ENCODE measurements at places on chromosomes 7 and 10.

GRCh38 chr10:33732161-33732680, 397.8 kb upstream of the NRP1 start:
- no peak for DNase-seq

DNA sequence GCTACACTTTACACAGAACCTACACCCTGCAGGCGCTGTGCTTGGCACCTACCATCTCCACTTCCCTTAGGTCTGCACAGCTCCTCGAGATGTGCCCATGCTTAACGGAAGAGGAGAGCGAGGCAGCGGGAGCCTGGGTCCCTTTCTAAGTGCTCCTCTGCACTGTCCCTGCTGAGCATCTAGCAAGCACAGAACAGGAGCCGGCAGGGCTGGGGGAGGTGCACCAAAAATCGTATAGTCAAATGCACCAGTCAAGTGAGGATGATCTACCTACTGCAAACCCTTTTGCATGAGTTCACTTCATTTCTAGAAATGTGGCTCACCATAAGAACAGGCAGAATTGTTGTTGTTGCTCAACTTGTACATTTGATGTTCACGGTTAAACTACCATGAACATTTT, 267.7 kb downstream of the TNS3 start:
- DNase-seq: no peak

- DNase-seq: peak; percentile 22
Measured at GRCh38 chr10:100998183-100998990, 1.2 kb upstream of the LZTS2 start.

- DNase-seq: no peak
Measured at GRCh38 chr10:13945390-13946208, 358.8 kb downstream of the PRPF18 start.

DNA sequence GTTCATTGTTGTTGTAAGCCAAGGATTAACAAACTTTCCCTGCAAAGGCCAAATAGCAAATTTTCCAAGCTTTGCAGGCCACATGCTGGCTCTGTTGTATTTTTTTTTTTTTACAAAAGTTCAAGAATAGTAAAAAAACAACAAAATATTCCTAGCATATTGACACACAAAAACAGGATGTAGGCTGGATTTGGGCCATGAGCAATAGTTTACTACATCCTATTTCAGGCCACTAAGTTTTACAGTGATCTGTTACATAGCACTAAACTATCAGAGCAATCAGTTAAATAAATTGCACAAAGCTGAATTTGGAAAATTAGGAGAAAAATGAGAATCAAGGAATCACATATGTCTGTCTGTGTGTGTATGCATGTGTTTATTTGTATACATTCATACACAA, 491.8 kb upstream of the GHITM start:
- no peak for DNase-seq

- DNase-seq: no peak
Measured at GRCh38 chr7:155377071-155377837, 79.6 kb downstream of the INSIG1 start.

- no peak for DNase-seq
Measured at GRCh38 chr10:119452396-119452795, 90.1 kb downstream of the RGS10 start.

DNA sequence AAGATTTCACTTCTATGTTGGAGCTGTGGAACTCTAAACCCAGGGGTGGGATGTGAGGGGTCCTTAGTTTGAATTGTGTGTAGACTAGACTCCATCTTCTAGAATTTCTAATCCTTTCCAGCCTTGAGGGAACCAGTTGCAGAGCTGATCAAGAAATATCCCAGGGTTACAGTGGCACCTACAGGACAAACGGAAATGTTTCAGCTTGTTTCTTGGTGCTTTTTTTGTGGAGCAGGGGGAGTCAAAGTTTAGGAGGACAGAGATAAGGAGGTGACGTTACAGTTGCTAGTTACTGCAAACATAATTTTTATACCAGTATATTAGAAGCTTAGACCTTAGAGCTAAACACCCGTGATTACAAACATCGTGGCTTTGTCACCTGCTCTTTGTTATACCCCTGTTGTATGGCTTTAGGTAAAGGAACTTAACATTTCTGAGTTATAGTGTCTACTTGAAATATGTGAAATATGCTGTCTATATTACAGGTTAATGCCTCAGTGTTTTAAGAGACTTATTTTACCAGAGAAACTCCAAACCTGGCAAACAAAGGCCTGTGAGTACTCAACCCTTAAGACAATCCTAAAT, 84.5 kb upstream of the DYNC1I1 start:
- DNase-seq: no peak

- DNase-seq: no peak
Measured at GRCh38 chr10:68559841-68560185, 324 bp upstream of the TET1 start.

GRCh38 chr7:27551803-27552400, 110.8 kb downstream of the HIBADH start:
- DNase-seq: no peak

DNA sequence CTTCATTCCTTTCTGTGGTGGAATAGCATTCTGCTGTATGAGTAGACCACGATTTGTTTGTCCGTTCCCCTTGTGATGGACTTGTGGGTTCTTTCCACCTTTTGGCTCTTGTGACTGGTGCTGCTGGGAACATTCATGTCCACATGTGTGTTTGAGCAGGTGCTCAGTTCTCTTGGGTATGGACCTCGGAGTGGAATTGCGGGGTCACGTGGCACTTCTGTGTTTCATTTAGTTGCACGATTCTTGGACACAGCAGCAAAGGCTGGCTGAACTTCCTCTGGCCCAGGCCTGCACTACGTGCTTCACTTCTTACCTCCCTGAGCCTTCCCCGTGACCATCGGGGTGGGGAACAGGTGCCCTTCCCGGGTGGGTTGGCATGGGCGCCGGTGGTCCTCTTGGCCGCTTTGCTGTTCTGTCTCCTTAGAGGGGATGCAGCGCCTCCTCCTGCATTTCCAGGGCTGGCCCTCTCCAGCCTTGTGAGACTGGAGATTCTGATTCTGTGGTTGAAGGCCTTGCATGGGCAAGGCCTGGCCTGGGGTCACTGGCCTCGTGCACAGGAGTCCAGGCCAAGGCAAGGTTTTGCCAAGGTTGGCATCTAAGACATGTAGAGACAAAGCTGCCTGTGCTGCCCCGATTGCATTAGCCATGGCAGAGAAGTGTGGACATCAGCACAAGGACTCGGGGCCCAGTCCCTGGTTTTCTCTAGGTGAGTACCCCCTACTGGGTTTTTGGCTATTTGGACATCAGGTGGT, 25.1 kb downstream of the DOCK1 start:
- no peak for DNase-seq

- DNase-seq: no peak
Measured at GRCh38 chr7:36202398-36202797, 49.3 kb downstream of the EEPD1 start.

GRCh38 chr10:31819391-31819820, 109.2 kb downstream of the ARHGAP12 start:
- no peak for DNase-seq

DNA sequence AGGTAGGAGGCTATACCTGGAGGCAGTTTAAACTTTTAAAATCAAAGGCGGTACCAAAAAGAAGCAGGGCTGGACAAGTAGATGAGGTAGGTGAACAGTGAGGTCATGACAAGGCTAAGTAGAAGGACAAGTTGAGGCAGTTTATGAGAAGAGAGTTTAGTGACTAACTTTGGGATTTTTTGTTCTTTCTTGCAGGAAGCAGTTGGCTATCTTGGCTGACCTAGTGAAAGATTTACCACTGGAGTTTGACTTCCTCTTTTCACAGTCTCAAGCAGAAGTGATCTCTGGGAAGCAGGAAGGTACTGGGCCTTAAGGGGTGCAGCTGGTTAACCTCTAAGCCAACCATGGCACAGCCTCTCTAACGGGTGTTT, 26.3 kb downstream of the ENTPD7 start:
- DNase-seq: no peak

DNA sequence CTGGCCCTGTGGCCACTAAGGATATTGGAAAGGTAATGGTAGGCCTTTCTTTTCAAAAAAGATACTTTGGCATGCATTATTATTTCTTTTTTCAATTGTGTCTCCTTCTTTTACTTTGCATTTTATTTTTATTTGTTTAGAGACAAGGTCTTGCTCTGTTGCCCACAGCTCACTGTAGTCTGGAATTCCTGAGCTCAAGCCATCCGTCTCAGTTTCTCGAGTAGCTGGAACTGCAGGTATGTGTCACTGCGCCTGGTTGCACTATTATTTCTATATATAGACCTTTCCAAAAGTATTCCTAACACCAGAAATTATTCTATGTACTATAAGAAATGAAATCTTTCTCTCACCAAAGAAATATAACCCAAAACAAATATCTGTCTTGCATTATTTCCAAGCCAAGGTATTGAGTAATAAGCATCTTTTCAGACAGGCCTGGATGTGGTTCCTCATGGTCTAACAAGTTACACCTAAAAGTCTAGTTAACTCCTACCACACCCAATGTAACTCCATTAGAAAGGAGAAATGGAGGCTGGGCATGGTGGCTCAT, 500.8 kb upstream of the ANKRD30A start:
- no peak for DNase-seq

DNA sequence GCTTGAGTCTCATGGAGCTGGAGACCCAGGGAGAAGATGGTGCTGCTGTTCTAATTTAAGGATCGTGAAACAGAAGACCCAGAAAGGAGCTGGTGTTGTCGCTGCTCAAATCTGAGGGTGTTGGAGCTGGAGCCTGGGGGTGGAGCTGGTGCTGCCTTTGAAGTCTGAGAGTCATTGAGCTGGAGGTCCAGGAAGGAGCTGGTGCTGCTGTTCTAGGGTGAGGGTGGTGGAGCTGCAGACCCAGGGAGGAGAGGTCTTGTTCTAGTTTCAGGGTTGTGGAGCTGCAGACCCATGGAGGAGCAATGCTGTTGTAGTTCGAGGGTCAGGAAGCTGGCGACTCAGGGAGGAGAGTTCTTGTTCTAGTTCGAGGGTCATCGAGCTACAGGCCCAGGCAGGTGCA, 84.1 kb upstream of the ZNF479 start:
- DNase-seq: no peak

- DNase-seq: no peak
Measured at GRCh38 chr7:93374345-93374940, 142.3 kb downstream of the VPS50 start.

DNA sequence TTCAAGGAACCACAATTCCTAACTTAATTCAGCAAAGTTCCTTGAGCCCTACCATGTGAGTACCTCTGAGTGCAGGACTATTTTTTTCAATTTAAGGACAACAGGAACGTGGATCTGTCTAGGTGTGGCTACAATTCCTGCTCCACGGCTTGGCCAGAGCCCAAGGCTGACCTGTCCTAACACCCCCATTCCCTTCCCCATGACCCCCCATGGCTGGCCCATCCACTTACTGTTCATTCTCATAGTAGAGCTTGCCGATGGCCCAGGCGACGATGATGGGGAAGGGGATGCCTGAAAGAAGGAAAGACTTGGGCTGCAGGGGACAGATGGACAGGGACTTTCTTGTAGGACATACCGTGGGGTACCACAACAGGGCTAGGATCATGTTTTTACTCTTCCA, 20.3 kb downstream of the CRHR2 start:
- no peak for DNase-seq

DNA sequence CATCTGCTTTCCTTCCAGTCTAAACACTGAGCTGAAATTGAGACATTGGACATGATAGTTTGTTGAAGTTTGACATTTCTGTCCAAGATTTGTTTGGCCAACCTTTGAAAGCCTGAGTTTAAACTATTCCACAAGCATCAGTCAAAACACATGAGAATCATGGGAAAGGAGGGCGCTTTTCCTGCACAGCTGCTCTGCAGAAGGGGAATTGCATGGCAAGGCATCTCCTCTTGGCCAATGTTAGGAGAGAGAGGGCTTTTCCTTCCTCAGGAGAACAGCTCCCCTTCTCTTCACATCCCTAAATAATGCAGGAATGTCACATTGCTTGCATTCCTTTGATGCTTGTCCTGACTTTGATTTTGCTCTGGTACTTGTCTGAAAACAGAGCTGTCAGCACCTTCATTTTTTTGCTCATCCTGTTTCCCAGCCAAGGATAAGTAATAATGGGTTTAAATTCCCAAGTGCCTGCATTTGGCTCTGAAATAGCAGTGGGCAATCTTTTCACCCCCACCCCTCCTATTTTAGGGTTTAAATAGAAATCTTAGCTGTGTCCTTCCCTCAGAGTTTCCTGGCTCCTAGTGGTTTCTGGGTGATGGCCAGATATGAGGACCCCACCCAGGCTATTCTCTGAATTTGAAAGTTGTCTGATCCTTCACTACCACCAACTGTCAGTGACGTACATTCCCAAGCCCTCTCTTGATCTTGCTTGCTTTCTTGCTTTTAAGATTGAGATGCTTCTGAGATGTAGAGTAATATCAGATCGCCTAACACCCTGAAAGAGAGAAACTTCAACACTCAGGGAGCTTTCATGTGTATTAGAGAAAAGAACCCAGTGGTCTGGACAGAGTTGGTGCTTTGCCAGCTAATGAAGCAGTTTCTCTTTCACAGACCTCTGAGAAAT, 75.2 kb upstream of the NPVF start:
- no peak for DNase-seq

DNA sequence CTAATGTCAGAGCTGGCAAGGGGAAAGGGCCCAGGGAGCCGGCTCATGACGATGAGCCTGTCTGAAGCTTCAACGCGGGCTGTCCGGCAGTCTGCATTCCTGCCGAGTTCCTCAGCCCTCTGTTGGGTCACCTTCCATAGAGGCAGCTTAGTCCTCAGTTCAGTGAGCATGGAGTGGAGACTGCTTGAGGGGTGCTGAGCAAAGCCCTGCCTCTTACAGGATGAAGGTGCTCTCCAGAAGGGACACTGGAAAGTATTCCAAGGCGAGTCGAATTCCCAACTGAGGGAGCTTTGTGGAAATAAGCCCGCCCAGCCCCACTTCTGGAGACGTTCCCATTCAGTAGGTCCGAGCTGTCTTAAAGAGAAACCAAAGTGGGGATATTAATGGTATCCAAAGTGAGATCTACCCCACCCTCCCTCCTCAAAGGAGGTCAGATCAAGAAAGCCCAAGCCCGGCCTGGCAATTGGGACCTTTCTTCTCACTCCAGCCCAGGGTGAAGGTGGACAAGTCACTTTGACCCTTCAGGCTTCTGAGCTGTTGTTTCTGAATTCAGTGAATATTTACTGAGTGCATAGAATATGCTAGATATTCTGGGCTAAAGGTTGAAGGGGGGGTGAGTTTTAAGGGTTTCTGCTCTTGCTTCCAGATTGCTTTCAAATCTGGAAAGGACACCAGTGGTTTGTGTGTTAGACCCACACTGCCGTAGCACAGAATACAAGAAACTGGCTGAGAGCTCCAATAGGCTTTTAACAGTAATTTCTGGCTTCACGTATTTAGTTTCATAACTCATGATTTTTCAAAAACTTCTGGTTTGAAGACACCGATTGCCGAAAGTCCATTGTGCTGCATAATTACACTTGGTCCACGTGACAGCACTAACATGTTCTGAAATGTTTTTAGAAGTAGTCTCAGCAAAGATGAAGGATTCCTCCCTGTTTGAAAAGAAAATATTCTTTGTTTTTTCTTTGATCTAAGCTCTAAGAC, 3.5 kb downstream of the EGFR start:
- no peak for DNase-seq

- no peak for DNase-seq
Measured at GRCh38 chr10:97117372-97117771, 68.4 kb downstream of the SLIT1 start.

DNA sequence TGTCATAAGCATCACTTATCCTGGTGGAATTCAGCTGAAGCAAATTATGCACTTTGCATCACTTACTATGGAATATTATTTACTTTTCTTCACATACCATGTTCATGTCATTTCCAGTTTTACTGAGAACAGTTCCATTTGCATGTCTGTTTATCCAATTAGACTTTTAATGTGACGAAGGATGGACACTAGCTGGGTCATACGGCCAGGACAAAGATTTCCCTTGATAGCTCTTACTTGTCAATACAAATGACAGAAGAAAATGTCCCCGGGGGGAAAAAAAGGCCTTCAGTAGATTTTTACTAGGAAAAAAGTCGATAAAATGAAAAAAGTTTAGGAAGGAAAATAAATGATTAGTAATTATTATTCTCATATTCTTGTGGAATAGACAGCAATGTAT, 106.6 kb downstream of the RAPGEF5 start:
- no peak for DNase-seq

Data from activated T-helper 2 cell treated with anti-CD3 and anti-CD28 coated beads, Interferon-gamma antibody, Interleukin-2, Interleukin-4, amounts not matched to agents 10 μg/mL and 5 μg/mL and 100 μg/mL, durations not matched to agents 14 hours and 24 hours and 36 hours (primary cell).